ENCODE measurements at places on chromosomes 11 and 22. TPM values are rescaled to one million over a fixed set of nuclear protein-coding genes. Genes with fewer than 3 reads are reported as not detected.

DNA sequence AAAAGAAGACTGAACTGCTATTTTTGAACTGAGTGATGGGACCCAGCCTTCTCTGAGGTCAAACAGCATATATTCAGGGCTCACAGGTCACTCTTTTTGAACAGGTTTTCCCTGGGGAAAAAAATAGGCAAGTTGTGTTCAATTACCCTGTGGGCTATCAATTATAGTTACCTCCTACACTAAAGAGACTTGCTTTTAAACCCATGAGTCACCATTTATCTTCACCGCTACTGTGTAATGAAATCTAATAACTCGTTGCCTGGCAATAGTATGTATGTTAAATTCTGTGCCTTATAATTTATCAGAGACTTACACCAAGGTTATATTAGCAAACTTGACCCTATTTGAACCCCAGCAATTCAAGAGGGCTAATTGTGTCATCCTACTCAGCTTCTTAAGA lies 98.5 kb downstream of the CYP2R1 start:
- no peak for DNase-seq

GRCh38 chr11:125272821-125273220 lies 108.3 kb downstream of the PKNOX2 start:
- DNase-seq, result no peak

- no peak for DNase-seq
Measured at GRCh38 chr11:116653206-116653605, 119.6 kb downstream of the BUD13 start.

SSTR3 gene
- total RNA-seq, result 0.06 TPM

ADSL gene
- 34.9 TPM for total RNA-seq

SERPIND1 gene
- 0.58 TPM for total RNA-seq
